ENCODE measurements at places on chromosomes 12 and 14.

DNA sequence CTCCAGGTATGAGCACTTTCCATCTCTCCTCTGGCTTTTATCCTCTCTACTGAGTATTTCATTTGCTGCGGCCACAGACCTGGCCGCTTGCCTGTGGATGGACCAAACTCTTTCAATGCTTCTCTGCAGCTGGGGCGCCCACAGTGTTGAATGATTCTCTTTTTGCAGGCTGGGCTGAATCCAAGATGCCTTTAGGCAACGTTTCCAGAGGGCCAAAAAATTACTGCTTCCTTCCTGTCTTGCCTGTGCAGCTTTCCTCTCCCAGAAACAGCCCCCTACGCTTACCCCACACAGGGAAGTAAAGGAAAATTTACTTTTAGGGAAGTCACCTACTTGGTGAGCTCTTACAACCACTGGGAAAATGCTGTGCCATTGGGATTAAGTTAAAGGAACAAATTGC is 55.6 kb upstream of the JDP2 start:
- DNase-seq = no peak

DNA sequence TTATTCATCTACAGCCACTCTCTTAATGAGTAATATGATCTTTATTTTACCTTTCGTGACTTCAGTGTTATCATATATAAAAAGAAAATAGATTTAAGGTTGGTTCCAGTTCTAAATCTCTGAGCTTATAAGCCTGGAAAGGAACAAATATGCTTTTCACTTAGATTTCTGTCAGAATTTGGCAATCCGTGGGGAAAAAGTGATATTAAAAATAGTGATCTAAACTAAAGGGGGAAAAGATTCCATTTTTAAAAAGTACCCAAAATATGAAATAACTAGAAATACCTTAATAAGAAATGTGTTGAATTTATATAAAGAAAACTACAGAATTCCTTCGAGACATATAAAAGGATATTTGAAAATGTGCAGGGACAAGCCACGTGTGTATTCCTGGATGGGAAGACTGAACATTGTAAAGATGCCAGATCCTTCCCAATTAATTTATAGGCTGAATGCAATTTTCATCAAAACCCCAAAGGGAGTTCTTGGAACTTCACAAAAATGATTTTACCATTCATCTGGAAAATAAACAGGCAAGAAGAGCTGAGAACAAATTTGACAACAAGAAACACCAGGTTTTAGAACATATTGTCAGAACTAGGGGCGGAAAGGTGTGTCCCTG is 142.5 kb downstream of the EFCAB11 start:
- no peak for DNase-seq

DNA sequence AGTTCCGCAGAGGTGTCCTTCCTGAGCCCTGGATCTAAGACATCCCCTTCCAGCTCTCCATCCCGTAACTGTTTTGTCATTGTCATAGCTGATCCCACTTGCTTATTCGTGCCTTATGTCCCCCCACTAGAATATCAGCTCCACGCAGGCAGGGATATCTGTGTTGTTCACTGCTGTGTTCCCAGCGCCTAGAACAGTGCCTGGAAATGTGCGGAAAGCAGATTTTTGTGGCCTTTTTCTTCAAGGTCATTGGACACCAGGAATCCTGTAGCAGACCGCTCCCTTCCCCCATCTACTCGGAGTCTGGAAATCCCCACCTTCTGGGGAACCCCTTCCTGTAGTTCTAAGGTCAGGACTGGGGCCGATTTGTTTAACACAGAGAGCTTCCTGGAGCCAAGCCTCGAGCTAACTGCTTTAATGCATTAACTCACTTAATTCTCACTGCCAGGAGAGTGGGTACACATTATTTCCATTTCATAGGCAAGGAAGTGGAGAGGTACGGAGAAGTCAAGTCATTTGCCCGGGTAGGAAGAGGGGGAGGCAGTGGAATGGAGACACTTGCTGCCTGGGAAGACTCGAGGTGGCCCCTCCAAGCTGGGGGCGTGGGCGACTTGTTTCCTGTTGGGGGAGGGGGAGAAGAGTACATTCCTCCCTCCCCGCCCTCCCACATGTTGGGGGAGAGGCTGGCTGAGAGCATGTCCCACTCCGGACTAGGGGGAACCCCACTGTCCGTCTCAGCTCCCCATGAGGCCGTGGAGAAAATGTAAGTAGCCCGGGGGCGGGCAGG is 1.2 kb upstream of the SH2B3 start:
- peak; percentile 51 for DNase-seq

- no peak for DNase-seq
Observed at GRCh38 chr12:30970559-30971197, 44.1 kb downstream of the TSPAN11 start.
